HL-60 (cell line): ENCODE measurements at places on chromosomes 2 and 18.
A peak's percentile ranks its signal among the peaks of the same experiment; 100 is the strongest.

DNA sequence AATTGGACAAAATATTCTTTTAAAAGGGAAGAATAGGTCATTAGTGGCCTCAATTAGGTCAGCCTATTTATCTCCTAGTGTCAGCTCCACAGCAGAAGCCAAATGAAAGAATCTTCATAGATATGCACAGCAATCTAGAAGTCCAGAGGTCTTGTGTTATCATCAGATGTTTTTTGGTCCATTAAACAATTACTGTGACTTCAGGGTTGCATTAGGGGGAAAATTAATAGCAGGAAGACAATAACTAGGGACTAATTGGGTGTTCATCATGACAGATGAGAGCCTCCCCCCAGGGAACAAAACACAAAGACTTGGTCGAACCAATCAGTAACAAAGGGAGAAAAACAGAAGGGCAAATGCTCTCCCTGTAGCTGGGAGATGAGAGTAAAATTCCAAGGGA lies 264.7 kb downstream of the PTH2R start:
- DNase-seq, result no peak

GRCh38 chr18:396556-396955 lies 103.9 kb downstream of the COLEC12 start:
- DNase-seq, result no peak

GRCh38 chr2:99852376-99852934 lies 289.9 kb downstream of the AFF3 start:
- DNase-seq, result no peak

DNA sequence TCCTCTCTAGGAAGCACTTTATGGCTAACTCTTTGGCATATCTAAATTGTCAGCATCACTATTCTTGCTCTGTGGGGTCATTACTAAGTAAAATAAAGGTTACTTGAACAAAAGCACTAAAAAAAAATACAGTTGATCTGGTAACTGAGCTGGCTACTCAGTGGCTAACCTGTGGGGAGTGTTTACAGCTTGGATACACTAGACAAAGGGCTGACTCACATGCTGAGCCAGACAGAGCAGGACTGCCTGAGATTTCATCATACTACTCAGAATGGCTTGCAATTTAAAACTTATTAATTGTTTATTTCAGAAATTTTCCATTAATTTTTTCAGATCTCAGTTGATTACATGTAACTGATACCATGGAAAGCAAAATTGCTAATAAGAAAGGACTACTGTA lies 1690.4 kb upstream of the SLC39A10 start:
- no peak for DNase-seq

DNA sequence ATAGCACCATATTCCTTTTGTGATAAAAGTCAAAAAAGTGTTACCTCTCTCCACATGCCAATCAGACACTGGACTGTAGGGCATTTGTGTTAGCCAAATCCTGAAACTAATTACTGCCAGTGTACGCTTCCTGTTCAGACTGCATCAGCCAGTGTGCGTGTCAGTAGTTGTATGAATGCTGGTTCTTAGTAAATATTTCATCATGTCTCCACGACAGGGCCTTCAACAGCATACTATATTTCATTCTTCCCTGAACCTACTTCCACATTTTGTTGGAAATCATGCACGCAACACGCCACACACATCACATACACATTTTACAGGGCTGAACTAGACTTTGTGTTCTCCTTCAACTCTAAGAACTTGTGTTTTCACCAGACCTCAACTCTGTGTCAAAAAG lies 77.5 kb downstream of the EPB41L3 start:
- peak; percentile 95 for DNase-seq

GRCh38 chr2:195117011-195117410 lies 540.0 kb upstream of the SLC39A10 start:
- no peak for DNase-seq

GRCh38 chr2:16194096-16194390 lies 253.7 kb downstream of the MYCN start:
- DNase-seq, result no peak

DNA sequence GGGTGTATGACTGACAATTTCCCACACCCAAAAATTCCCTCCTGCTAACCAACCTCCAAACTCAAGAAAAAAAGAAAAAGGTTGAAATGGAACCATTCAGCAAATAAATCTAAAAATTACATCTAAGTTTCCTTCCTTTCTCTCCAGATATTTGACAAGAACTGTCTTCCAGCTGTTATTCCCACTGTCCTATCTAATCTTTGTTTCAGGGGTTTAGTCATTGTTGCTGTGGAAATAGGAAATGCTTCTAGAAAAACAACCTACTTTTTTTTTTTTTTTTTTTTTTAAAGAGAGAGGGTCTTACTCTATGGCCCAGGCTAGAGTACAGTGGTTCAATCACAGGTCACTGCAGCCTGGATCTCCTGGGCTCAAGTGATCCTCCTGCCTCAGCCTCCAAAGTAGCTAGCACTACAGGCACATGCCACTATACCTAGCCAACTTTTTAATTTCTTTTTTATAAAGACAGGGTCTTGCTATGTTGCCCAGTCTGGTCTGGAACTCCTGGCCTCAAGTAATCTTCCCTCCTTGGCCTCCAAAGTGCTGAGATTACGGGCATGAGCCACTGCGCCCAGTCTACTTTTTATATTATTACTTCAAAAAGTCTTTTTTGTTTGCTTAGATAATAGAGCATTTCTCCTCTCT lies 88.1 kb downstream of the ITSN2 start:
- DNase-seq, result no peak

DNA sequence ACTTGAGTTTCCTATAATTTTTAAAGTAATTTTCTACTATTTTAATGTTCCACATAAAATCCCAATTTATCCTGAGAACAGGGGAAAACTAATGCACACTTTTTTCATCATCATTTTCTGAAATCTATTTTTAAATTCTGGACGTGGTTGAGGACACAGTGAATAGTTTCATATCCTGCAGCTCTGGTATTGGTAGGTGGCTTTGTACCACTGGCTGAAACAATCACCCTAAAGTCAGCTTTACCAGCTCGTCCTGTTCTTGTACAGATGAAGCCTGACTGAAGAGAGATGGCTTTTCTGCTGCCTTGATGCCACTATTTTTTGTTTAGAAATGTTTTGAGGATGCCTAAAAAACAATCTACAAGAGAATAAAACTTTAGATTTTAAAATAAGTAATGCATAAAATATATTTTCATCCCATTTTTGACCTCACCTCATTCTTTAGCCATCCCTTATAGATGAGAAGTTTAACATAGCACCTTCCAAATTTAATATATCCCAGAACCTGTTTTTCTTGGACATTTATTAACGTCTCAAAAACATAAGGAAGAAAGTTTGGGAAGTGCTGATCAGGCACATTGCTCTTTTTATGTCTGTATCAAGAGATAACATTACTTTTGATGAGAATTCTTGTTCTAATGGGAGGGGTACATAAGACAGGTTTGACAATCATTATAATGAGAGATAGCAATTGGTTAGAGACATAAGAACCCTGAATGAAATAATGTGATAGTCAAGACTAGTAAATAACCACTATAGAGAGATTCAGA lies 80.9 kb downstream of the GALNT1 start:
- DNase-seq, result no peak

- DNase-seq, result no peak
Observed at GRCh38 chr2:99104006-99104405, 37.5 kb upstream of the C2orf15 start.

- no peak for DNase-seq
Observed at GRCh38 chr18:56516789-56517188, 121.6 kb downstream of the TXNL1 start.

- no peak for DNase-seq
Observed at GRCh38 chr2:230053753-230054478, 14.8 kb downstream of the SLC16A14 start.

- DNase-seq, result no peak
Observed at GRCh38 chr18:49666045-49666775, 104.4 kb downstream of the LIPG start.

- DNase-seq, result peak; percentile 15
Observed at GRCh38 chr2:209986415-209986814, 16.0 kb upstream of the RPE start.

- no peak for DNase-seq
Observed at GRCh38 chr2:176079831-176080539, 3.8 kb downstream of the EVX2 start.

DNA sequence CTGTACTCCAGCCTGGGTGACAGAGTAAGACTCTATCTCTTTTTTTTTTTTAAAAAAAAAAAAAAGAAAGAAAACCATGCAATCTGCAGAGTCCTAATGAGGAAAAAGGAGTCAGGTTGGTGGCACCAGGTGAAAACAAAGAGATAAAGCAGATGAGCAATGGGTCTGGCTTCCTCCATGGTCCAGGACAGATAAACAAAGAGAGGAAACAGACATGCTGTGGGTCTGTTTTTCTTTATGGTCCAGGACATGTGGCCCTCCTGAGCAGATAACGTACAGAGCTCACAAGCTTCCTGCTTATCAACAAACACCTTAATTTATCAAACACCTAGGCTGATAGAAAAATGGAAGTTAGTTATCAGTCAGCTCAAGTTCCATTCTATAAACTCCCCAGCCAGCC lies 24.4 kb upstream of the TUBB6 start:
- DNase-seq, result no peak

GRCh38 chr2:239499726-239500573 lies 99.1 kb upstream of the HDAC4 start:
- DNase-seq, result peak; percentile 67

DNA sequence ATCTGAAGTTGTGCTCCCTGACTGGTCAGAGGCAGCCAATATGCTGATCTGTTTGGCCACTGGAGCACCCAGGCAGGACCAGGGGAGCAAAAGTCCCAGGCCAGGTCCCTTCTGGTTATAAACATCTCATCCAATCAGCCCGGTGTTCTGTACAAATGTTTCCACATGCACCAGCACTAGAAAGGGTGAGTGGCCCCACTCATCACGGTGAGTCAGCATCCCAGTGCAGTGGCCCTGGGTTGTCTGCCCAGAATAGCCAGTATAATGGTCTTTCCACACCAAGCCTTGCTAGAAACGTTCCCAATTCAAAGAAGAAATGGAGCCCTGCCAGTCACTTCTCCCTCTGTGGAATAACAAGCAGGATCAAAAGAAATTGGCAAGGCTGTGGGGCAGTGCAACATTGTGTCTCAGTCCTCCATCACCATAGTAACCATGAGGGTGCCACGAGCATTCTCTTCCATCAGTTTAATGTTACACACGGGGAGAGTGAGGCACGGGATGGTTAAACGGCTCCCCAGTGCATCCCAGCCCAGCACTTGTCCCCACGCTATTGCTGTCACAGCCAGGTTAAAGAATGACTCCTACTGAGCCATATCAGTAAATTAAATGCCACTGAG lies 174.9 kb downstream of the SEPTIN10 start:
- no peak for DNase-seq

- DNase-seq, result peak; percentile 14
Observed at GRCh38 chr2:39837856-39838453, 58.9 kb upstream of the THUMPD2 start.

DNA sequence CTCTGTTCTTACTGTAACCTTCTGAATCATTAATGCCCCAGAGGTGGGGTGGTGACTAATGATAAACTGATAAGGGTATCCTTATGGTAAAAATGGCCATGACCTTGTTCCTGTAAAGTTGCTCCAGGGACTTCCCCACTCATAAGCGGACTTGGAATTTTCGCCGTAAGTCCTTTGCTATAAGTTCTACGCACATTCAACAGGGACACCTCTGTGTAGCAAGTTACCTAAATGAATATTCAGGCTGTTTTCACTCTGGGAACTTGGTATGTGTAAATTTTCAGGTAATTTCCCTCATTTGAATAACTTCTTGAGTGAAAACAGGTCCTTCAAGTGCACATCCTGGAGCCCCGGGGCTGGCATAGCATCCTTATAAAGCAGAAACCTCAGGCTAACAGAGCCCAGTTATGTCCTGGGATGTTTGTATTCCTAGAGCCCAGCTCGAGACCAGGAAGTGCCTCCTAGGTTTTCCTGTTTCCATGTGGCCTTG lies 9.4 kb upstream of the AGFG1 start:
- DNase-seq, result no peak

- DNase-seq, result no peak
Observed at GRCh38 chr2:176405477-176405876, 136.2 kb downstream of the MTX2 start.

DNA sequence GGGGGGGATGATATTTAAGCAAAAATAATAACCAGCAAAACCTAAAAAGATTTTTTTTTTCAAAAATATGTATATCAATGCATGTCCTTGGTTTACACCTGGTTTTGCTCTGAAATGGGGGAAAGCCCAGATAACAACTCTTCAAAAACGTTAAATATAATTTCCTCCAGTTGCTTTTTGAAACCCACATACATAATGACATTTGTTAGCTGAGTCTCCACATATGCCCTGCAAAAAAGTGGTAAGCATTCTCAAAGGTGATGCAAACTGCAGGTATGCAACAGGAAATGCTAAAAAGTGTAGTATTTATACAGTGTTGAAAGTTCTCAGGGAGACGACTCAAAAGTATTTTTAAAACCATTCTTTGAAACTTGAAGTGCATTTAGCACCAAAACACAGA lies 258.6 kb downstream of the ZEB2 start:
- no peak for DNase-seq

DNA sequence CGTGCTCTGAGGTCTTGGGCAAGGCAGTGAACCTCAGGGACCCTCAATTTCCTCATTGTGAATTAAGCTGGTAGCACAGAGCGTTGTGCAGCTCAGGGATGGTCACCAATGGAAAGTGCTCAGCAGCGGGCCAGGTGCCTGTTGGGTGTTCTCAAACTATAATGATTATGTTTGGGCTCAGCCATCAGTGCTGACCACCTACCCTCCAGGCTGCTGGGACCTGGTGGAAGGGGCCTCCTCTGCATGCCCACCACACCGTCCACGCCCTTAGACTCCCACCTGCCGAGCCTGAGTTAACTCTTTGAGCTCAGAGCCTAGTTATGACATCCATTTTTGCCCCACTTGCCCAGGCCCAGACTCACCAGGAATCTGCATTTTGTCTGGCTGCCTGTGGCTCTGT lies 35.0 kb downstream of the GLI2 start:
- DNase-seq, result no peak

GRCh38 chr2:160257743-160258491 lies 57.8 kb upstream of the ITGB6 start:
- no peak for DNase-seq

DNA sequence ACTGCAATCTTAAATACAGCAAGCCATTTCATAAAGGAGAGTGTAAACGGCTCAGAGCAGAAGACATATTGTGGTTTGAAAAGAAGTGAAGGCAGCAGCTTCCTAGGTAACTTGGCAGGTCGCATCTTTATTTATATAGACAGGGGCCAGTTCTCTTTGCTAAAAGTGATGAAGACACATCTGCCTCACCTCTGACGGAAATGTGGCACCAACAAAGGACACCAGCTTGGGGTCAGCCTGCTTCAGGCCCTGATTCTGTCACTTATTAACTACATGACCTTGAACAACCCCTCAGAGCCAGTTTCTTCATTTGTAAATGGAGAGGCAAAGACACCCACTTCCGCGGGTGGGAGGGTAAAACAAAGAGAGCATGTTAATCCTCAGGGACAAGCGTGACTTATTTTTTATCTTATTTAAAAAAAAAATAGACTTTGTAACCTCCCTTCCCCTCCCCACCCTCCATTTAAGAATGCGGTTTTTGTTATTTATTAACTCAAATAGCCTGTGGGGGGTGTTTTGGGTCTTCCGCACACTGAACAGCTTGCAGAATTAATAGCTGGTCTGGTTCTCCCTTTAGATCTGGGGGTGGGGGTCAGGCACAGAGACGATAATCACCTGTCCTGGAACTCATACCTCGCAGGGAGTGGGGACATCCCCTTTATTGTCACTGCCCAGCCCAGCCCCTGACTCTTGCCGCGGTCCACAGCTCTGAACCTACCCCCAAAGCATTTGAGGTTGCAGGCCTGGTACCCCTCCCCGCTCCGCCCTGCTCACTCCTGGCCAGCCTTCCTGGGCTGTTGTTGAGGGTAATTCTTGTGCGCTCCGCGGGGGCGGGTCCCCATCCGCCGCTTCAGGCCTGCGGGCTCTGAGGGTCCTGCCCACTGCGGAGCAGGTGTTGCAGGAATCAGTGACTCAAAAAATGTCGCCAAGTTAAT lies 64.2 kb upstream of the TMEM17 start:
- no peak for DNase-seq
